ENCODE measurements at places on chromosomes 16 and 17.

DNA sequence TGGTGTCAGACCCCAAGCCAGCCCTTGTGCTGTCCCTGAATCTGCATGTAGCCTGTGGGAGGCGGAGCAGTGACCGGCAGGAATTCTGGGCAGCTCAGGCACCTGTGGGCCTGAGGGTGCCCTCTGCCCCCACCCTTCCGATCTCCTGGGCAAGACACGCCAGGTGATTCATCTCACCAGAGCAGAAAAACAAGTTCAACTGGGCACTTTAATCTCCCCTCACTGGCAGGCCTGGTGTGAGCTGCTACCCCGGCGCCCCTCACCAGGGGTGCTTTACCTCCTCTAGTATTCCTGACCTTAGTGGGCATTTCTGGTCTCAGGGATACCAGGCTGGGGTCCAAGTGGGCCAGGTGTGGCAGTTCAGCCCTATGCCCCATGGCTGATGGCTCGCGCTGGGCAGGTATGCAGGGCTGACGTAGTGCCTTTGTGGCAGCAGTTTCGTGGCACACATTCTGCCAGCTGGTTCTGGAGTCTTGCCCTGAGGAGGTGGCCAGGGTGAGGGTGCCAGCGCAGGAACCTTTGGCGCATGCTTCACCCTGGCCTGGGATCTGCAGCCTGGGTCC, 6.0 kb downstream of the ERBB2 start:
- no peak for DNase-seq

- DNase-seq: no peak
These were observed 14.9 kb downstream of the RHOT1 start for GRCh38 chr17:32157225-32157624.

DNA sequence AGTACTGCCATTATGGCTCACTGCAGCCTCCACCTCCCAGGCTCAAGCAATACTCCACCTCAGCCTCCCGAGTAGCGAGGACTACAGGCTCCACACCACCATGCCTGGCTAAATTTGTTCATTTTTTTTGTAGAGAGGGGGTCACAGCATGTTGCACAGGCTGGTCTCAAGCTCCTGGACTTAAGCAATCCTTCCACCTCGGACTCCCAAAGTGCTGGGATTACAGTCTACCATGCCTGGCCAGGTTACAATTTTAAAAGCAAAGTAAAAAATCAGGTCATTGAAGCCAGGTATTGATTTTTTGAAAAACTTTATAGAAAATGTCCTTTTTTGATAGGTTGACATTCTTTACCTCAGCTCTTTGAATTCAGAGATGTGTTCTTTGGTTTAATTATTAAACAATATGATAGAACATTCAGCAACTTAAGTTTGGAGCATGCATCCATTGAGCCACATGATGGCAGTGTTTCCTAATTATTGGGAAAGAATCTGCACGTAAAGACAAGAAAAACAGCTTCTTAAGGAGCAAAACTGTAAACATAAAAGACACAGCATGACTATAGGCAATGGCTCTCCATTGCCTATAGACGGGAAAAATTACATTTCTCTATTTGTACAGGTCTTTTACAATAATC, 1.7 kb upstream of the SLC16A11 start:
- peak; percentile 54 for DNase-seq

GRCh38 chr17:81489998-81490992, 22.3 kb downstream of the ACTG1 start:
- DNase-seq: no peak

DNA sequence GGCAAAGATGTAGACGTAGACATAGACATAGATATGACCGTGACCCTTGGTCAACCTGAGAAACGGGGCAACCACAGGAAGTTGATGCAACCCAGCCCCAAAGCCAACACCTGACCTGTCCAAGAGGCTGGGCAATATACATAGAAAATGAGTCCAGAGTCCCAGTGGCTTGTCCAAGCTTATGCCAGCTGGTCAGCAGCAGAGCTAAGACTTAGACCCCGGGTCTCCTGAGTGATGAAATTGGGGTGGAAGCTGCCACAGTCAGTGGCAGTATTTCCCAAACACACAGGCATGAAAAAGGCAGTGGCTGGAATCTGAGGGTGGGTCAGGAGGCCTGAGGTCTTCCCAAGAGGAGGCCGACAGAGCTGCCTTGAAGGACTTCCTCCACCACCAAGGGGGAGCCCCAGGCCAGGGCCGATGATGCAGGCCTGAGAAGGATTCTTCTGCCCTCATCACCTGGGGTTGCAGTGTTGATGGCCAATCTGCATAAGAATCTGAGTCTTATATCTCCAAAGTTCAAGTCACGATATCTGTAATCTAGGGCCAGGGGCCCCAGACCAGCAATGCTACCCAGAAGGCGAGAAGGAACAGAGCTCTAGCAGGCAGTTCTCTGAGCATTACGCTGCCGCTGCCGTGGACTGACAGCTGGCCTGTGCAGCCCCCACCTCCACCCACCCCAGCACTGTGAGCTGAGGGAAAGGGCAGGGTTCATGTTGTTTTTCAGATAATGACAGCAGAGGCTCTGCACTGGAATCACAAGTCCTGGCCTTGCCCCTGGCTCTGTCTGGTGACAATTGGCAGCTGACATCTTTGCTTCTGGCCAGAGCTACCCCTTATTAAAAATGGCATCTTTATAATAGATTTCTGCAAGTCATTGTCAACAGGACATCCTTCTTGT, 72.7 kb downstream of the GNAO1 start:
- no peak for DNase-seq

DNA sequence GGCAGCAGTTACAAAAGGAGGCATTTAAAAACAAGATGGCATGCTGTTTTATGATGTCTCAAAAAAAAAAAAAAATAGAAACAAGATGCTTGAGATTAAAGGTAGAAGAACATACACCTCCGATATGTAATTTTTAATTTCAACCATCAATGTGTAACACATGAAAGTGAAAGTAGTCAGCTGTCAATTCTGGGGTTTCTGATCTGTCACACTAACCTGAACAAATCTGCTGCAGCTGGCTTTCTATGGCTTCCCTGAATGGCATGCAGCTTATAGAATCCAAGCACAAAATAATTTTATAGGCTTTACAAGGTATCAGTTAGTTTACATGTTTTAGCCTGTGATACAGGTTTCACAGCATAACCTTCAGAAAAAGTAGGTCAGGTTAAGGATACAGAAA, 13.5 kb downstream of the GLYR1 start:
- no peak for DNase-seq

GRCh38 chr16:76421571-76421970, 144.4 kb downstream of the CNTNAP4 start:
- DNase-seq: no peak

GRCh38 chr17:55063885-55064874, 95.6 kb downstream of the STXBP4 start:
- no peak for DNase-seq
